ENCODE measurements at places on chromosomes 3 and 15.

- DNase-seq, result no peak
These were observed 217.7 kb upstream of the CGNL1 start for GRCh38 chr15:57158589-57158988.

DNA sequence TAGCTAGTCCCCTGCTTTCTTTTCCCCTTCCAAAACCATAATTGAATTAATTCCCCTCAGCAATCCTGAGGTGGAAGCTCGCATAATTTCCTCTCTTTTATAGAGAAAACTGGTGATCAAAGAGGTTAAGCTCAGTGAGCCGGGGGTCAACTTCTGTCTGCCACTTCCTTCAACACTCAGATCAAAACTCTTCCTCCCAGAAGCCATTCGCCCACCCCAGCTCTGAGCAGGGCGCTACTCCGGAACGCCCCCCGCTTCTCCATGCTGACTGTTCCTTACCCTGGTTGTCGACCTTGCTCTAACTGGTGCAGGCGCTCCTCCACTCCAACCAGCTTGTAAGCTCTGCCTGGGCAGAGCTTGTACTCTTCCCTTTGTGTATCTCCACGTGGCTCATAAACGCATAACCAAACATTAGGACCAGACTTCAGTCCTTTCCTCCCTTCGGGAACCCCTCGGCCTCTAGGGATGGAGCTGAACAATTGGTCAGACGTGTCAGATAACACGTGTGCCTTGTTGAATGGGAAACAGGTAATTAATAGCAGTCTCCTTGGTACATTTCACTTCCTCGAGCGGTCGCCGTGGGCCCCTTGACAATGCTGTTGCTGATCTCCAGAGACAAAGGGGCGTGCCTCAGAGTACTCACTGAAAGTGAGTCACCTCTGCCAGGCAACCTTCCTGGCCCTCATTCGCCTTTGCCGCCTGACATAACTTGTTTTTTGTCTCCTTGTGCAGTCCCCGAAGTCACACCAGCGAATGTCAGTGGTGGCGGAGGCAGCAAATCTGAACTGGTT is 71.8 kb downstream of the IL5RA start:
- no peak for DNase-seq

DNA sequence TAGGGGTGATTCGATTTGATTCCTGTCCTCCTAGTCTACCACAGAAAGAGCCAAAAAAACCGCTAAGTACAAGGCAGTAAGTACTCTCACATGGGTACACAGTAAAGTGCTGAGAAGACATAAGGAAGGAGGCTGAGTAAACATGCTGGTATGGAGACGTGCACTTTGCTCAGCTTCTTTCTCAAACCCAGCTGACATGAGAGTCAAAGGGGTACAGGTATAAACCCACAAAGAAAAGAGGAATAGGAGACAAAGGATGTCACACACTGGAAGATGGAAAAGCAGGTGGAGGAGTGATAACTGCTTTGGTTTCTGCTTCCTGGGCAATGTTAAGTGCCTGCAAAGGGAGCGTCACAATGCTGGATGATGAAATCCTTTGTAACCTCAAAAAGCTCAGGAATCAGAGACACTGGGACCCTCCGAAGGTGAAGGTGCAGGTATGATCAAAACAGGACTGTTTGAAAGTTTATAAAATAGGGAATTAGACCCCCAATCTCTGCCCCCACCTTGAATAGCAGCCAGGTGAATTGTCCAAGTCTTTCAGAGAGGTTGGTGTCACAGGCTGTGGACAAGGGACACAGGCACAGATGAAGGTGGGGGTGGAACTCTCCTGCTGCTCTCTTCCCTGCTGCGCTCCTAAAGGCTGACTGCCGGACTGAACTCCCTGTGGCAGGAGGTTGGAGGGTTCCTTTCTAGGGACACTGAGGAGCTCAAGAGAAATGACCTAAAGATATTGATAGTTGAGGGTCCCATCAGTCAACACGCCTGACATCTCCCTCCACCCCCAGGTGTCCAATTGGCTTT is 101.8 kb downstream of the RAB11A start:
- no peak for DNase-seq

DNA sequence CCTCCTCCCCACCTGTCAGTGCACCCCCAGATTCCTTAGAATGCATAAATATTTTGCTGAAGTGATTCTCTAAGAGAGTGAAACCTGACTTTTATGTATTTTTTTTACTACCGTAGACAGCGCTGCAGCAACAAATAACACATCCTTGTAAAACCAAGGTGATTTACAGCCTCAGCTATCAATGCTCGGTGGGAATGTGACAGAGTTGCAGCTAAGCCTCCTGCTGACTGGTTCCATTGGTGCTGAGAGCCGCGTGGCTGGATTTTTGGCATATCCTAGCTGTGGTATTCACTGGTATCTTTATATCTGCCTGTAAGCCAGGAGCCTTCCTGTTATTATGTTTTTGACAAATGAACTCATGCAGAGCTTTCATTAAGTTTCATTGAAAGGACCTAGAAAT is 11.0 kb downstream of the FGD5 start:
- no peak for DNase-seq

GRCh38 chr3:127715532-127715931 is 42.8 kb downstream of the ABTB1 start:
- no peak for DNase-seq

DNA sequence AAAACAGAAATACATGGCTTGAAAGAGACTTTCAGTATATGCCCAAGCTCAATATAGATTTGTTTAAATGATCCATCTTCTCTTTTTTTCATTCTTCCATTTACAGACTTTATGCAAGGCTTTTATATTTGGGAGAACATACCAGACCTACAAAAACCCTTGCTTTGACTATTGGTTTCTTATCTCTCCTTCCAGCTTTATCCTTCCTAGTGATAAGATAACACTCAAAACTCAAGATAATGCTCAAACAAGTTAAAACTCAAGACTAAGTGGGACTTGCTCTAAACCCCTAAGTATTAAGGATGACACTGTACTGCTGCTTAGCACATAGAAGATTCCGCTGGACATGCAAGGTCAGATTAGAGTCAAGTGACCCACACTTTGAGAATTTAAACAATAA is 8.0 kb downstream of the TUSC7 start:
- DNase-seq, result no peak

DNA sequence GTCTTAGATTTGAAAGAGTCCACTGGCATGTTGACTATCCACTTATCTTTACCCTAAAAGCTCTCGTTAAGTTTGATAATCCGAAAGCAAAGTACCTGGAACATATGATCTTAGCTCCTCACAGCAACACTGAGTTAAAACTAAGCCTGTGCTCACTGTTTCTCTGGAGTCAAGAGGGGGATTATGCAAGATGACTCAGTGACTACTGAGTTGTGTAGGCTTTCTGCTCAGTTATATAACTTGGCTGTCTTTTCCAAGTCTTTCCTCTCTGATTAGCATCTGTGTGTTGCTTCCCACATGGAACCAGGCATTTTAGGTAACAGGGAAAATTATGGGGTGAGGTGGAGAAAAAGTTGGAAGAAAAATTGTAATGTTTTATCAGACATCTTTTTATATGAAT is 31.2 kb upstream of the MYO5C start:
- DNase-seq, result no peak

Data from naive thymus-derived CD4-positive, alpha-beta T cell (primary cell).